AG09309 (cell line): ENCODE measurements at places on chromosomes 1 and 21.

- no peak for DNase-seq
Measured at GRCh38 chr1:15621975-15622374, 4.7 kb downstream of the DDI2 start.

DNA sequence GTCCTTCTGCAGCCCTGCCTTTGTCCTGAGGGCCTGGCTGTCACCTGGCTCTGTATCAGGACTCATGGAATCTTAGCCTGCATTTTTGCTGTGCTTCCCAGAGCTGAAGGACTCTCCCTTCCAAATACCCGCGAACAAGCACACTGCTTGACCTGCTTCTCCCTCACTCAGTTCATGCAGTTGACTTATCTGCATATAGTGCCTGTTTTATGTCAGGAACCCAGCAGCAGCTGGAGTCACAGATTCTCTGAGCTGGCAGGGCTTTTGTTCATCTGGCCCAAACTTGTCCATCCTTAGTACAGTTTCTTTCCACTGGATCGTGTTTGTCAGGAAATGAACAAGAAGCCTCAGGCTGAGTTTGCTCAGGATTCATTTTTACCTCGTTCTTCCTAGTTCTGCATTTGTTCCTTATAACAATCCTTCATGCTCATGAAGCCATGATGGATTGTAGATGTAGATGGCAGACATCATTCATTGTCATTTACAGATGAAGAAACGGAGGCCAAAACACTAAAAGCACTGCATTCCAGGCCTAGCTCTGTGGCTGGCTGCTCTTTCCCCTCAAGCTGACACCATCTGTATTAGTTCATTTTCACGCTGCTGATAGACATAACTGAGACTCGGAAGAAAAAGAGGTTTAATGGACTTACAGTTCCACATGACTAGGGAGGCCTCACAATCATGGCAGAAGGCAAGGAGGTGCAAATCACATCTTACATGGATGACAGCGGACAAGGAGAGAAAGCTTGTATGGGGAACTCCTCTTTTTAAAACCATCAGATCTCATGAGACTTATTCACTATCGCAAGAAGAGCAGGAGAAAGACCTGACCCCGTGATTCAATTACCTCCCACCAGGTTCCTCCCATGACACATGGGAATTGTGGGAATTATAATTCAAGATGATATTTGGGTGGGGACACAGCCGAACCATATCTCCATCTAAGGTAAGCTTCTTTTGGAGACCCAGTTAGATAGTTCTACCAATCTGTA lies 150.9 kb downstream of the HIVEP3 start:
- DNase-seq, result no peak

DNA sequence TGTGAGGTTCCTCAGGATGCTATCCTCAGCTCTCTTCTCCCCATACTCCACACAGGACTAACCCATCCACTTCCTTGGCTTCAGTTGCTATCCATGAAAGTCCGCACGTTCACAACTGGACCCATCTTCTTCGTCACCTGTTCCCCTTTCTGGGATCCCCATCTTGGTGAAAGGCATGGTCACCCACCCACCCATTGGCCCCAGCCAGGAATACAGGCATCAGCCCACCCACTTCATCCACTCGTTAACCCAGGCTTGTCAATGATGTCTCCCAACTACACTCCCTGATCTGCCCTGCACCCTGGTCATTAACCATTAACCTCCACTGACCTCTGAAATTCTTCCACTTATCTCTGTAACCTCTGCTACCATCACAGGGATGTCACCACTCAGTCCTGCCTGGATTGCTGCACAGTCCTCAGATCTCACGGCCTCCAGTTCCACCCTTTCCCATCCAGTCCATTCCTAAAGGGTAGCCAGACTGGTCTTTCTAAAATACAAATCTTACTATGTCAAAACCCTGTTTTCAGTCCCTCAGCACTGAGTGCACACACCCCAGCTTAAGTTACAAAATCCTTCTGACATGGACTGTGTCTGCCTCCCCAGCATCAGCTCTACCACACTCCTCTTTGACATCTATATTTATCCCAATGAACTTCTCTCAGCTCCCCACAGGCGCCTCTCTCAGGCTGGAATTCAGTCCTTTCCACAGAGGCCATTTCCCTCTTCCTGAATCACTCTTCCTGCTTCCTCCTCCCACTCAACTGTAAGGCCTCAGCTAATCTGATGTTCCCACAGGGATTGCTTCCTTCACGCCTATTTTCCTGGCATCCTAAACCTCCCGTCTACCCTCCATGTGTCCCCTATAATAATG lies 10.4 kb downstream of the PGLYRP4 start:
- DNase-seq, result no peak

DNA sequence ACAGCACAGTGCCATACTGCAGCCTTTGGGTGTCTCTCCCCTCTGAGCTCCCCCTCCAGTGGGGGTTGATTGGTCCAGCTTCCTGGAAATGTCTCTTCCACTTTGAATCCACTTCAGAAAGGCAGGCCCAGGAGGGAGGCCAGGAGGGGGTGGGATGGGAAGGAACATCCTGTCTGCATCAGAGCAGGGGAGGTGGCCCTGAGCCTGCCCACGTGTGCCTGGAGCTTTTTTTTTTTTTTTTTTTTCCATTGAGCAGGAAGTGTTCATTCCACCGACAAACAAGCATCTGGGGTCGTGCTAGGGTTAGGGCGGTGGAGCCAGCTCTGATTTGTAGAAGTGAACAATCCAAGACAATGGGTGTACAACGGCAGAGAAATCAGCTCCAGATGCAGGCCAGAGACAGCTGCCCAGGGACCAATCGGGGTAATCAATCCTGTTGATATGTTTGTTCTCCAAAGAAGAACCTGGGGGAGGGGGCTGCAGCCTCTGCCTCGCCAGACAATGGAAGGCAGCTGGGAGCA lies 93.3 kb downstream of the SSBP3 start:
- DNase-seq, result no peak

DNA sequence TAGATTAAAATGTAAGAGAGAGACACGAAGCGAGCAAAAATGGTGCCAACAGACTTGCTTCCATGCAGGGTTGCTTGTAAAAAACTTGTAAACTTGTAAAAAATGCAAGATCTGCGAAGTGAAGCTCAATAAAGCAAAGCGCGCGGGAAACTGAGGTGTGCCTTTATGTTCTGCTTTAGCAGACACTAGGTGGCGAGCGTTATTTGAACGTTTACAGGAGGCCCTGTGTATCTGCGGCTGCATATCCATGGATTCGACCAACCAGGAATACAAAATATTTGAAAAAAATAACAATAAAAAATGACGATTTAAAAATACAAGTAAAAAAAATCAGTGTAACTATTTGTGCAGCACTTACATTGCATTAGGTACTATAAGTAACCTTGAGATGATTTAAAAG lies 1.5 kb downstream of the UBE2G2 start:
- DNase-seq, result no peak

- DNase-seq, result no peak
Measured at GRCh38 chr21:33904041-33904440, 11.6 kb downstream of the ATP5PO start.
